ENCODE measurements at places on chromosomes 12 and 14.

GRCh38 chr12:31440134-31440533 is 114.2 kb upstream of the SINHCAF start:
- no peak for DNase-seq

DNA sequence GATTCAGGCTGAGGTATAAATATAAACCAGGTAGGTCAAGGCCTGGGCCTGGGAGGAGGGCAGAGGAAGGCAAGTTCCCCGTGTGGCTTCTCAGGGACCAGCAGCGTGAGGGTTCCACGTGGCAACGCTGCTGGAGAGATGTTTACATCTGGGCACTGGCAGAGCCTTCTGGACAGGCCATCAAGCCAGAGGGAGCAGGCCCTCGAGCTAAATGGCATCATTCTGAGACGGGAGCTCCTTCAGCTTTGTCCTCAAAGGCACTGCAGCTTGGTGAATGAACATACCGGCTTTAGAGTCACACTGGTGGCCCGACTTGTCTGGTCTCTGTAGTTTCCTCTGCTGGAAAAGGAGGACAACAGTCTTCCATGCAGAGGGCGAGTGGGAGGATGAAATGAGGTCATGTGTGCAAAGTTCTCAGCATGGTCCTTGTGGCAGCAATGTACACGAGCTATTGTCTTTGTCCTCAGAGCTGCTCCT is 231.3 kb downstream of the ZFP36L1 start:
- DNase-seq: no peak

- no peak for DNase-seq
These were observed 18.7 kb upstream of the EPYC start for GRCh38 chr12:91023326-91024004.

- DNase-seq: no peak
These were observed 361.2 kb downstream of the CCER1 start for GRCh38 chr12:90593596-90594295.

- no peak for DNase-seq
These were observed 19.9 kb upstream of the CD27 start for GRCh38 chr12:6424866-6425265.

DNA sequence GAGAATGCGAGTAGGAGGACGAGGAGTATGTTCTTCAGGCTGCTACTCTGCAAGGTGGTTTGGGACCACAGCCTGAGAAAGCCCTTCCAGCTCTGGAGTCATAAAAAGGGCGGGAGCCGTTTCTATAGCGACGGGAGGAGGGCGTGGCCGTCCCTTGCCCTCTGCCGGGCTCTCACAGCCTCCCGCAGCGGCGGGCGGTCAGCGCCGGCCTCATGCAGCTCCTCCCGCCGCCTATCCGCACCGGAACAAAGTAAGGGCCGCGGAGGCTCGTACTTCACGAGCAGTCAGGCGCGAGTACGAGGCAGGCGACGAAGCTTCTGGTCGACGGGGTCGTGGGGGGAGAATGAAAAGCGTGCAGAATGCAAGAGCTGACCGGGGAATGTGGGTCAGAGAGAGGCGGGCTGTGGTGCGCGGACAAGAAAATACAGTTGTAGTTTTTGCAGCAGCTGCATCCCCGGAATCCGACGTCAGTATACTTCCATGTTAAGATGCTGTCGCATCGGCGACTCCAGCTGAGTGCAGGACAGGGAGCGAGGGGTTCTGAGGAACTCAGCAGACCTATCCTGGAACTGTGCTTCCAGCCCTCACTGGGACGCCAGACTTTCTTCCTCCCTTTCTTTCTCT is at the start of gene DYRK4:
Gene DYRK4 (plus strand): TSS at position 175 of the 624 bp plus-strand sequence. CDS start 38 bp downstream, at position 213.
- DNase-seq: no peak
